Brain (organoid and tissue), 16 donors: ENCODE measurements at places on chromosomes 3 and 15.

DNA sequence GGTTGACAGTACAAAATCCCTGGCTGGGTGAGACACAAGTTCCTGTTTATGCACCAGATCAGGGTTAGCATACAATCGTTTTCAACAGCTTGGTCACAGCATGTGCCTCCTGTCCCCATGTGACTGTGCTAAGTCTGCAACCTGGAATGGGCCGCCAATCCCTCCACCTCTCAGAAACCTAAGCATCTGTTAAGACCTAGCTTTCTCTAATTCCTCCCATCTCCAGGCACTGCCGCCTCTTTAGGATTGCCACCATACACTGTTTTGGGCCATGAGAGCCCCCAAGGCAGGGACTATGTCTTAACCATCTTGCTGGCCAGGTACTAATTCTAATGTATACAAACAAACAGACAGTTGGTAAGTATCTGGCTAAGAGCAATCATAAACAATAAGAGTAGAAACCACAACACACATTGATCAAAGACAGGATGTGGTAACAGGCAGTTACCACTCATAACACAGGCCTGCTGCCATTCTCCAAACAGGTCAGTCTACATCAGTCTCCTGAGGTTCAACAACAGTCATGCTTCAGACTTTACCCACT, 25.6 kb downstream of the SEC22C start:
- DNase-seq, result peak; percentile 11

DNA sequence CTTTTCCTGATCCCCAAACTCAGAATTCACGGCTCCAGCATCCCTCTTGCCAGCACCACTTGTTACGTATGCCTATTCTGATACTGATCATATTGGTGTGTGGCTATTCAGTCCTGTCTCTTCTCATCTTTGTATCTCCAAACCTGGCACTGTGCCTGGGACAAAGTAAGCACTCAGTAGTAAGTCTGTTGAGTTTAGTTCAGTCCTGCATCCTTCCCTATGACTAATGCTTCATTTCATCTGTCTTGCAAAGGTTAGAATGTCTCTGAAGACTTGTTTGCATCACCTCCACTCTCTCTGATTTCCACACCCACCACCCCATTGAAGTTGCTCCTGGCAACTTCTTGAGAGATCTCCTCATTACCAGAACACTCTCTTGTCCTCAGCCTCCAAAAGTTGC, 80.3 kb downstream of the HMG20A start:
- DNase-seq, result no peak

- DNase-seq, result no peak
Measured at GRCh38 chr3:19173945-19174344, 25.6 kb downstream of the KCNH8 start.

DNA sequence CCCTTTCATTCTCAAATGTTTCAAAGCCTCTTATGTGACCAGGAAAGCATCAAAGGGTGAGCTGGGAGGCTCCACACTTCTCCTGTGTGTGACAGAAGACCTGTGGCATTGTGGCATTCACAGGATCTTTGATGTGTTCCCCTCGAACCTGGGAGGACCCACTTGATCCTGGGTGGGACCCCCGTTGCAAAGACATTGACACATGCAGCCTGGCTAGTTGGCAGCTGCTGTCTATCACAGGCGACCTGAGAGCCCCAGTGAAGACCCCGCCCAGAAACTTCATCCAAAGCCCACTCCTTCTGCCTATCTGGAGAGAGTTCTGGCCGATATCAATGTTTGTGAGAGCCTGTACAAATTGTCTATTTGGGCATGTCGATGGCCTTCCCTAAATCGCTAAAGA, 140.4 kb upstream of the ATP2B2 start:
- DNase-seq, result no peak

GRCh38 chr15:65349338-65349737, 28.5 kb downstream of the IGDCC3 start:
- no peak for DNase-seq

- DNase-seq, result no peak
Measured at GRCh38 chr3:8886546-8886945, 76.7 kb downstream of the RAD18 start.

DNA sequence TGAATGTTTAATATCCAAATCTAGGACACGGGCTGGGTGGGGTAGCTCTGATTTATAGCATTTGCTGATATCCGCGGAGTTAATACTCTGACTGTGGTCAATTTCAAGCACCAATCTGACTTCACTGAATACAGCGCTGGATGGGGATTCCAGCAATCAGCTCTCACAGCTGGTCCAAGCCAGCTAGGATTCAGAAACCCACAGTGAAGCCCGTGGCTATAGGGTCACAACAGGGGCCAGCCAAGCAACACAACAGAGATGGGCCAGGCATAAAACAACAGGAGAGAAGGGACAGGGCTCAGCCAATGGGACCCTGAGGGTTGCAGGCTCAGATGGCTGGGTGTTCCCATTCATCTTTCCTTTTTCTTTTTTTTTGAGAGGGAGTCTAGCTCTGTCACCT, 5.4 kb upstream of the LMAN1L start:
- DNase-seq, result no peak

DNA sequence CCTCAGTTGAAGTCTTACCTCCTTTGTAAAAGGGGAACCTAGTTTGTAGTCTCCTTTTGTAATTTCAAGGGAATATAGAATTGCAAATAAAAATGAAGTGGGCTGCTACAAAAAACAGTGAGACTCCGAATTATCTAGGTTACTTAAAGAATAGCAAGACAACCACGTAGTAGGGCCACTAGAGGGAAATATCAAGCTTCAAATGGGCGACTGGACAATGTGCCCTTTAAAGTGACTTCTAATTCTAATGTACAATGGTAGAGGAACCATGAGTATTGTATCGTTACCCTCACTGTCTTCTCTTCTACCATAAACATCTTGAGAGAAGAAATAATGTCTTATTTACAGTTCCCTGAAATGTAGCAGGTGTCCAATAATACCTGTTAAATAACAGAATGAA, 56.3 kb downstream of the TP63 start:
- no peak for DNase-seq

- DNase-seq, result peak; percentile 58
Measured at GRCh38 chr3:192866804-192867203, 50.9 kb downstream of the MB21D2 start.

GRCh38 chr3:83523470-83524073, 1435.2 kb upstream of the CADM2 start:
- peak; percentile 77 for DNase-seq

DNA sequence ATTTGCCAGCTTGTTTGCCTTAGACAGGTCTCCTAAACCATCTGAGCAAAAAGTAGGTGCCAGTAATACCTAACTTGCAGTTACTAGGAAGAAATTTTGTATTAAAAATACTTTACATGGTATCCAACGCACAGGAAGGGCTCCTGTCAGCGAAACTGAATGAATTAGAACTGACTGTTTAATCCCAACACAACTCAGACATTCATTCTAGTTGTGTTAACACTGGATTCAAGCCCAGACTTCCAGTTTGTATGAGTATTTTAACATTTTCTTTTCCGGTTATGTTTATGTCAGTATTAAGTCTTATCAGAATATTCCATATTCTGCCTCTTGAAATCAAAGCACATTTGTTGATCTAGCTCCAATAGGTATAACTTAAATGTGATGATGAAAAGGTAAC, 82.0 kb upstream of the SOX2 start:
- DNase-seq, result no peak

DNA sequence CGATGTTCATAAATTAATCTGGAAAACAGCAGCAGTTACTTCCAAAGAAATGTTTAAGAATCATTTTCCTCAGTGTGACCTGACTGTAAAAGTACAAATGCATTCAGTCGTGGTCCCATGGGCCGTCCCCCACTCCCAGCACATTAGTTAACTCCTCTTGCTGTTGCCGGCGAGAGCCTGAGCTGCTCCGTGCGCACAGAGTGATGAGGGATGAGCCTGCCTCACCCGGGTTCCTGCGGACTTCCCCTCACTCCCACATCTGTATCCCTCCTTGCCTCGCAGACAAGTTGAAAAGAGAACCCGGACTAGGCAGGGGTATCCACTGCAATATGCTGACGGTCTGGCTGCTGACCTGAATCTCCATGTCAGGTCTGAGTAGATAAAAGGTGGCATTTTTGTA, 861.7 kb upstream of the NR2F2 start:
- no peak for DNase-seq

DNA sequence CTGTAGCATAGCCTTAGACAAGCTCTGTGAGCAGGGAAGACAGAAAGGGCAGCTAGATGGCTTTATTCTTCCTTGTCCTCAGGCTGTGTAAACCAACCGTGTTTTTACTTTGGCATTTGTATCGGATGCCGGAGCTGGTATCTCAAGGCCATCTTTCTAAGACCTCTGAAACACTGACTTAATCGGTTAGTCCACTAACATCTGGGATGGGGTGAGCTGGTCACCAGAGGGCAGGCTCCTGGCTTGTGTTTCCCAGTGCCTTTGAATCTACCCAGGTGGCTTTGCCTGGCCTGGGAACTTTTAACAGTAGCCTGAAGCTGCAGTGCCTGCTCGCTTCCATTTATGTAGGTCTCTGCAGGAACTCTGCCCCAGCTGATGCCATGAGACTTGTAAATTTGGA, 252.7 kb downstream of the NR1D2 start:
- DNase-seq, result no peak

DNA sequence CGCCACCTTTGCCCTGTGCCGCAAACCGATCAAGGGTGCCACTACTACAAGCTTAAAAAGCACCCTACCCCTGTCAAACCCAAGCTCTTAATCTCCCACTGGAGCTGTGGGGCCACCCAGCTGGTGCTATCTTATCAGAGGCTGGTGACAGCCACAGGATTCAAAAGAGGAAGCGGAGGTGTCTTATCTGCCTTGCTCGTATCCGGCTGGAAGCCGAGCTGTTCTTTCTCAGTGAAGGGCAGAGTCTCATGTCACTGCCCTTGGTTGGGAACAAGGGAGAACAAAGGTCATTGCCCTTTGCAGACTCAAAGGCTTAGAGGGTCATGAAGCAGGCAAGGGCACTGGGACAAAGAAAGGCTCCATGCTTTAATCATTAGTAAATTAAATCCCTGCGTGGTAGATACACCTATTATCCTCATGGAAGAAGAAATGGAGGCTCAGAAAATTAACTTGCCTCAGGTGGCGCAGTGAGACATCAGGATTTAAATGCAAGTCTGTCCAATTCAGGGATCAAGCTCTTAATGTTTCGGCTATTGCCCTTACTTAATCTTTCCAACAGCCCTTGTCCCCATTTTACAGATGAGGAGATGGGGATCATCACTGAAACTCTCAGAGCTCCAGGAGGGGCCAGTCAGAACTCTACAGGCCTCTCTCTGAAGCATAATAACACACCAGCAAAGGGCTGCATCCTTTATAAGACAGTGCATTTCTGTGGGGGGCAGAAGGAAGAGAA, 360.0 kb upstream of the PROK2 start:
- DNase-seq, result peak; percentile 24
